Esophagus squamous epithelium (tissue), 5 donors: ENCODE measurements at places on chromosomes 7 and 10.

- no peak for DNase-seq
These were observed 28.7 kb downstream of the PRF1 start for GRCh38 chr10:70573599-70574506.

- DNase-seq, result no peak
These were observed 9.2 kb upstream of the ATXN7L1 start for GRCh38 chr7:105885387-105886111.

DNA sequence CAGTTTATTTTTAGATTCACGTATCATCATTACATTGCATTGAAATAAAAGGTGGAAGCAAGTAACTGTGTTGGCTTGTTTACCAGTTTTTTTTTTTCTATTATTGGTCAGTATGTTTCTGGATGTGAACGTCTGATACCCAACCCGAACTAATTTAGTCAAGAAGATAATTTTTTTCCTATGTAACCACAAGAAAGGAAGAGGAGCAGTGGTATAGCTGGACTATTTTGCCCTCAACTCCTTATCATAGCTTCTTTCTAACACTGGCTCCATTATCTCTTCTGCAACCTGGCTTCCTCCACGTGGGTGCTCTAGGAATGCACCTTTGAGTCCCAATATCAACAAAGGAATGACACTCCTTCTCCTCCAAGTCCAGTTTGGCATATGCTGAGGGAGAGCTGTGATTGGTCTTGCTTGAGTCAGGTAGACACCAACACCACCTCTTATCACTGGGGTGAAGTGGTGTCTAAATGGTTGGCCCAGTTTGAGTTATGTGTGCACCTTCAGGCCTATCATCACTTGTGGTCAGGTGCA, 29.4 kb downstream of the OR9A2 start:
- no peak for DNase-seq

DNA sequence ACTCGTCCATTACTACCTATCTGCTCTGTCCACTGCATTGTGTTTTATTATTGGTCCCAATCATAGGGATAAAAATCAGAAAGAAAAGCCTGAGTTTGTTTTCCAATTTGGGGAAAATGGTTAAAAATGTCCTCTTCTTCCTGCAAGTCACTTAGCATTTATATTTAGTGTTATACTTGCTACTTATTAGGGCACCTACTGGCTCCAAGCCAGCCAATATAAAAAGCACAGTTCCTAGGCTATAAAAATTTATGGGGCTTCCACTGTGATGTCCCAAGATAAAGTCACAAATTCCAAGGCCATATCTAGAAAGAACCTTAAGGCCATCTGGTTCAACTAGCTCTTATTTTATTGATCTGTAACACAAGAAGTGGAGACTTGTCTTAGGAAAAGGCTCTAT, 3.2 kb downstream of the SLC35B4 start:
- no peak for DNase-seq

DNA sequence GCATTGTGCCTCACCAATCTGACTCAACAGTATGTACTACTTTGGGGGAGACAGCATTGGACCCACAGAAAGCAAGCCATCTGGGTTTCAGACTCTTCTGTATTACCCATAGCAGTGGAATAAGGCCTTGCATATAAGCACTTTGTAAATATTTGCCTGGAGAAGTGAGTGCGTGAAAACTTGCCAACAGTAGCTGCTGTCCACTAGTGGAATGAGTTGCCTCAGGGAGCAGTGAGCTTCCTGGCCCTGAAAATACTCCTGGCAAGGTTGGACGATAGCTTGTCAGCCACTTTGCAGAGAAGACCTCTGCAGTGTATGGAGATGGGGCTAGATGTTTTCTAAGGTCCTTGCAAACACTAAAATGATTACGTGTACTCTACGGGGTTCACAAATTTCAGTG, 21.6 kb downstream of the GARS1 start:
- no peak for DNase-seq
